ENCODE measurements at places on chromosomes 16 and 17. TPM values are rescaled to one million over a fixed set of nuclear protein-coding genes. Genes with fewer than 3 reads are reported as not detected.

The ERN2 gene
- 0.37 TPM for total RNA-seq

The CA5A gene
- not detected for total RNA-seq

The CLEC3A gene
- not detected for total RNA-seq

The PRKCB gene
- total RNA-seq = not detected

The COPRS gene
- total RNA-seq = 199 TPM

The TMC8 gene
- not detected for total RNA-seq

The KCNAB3 gene
- total RNA-seq = not detected

The CD300LB gene
- not detected for total RNA-seq

- DNase-seq = peak; percentile 99
Observed at GRCh38 chr17:49788478-49789242, at the start of gene KAT7. KAT7 (plus strand) TSS chr17:49788681; CDS start chr17:49788835, 154 bp downstream.

GRCh38 chr17:8939496-8940334, 25.8 kb downstream of the PIK3R5 start:
- DNase-seq = no peak

GRCh38 chr17:66746736-66747135, 88.2 kb upstream of the CACNG5 start:
- DNase-seq = no peak

DNA sequence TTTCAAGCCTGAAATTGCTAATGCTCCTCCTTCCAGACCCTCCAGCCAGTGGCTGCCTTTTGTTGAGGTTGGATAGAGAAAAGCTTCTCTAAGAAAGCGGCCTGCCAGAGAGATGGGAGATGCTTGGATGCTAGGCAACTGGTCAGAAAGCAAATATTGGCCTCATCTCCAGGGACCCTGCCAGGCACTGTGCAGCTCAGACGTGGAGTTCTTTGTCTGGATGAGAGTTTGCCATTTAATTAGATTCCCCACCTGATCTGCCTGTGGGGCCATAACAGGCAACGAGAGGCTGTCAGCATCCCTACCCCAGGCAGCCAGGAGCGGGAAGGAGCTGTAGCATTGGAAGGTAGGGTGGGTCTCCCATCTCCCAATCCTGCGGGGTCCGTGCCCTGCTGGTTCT, 52.7 kb downstream of the ASIC2 start:
- no peak for DNase-seq

DNA sequence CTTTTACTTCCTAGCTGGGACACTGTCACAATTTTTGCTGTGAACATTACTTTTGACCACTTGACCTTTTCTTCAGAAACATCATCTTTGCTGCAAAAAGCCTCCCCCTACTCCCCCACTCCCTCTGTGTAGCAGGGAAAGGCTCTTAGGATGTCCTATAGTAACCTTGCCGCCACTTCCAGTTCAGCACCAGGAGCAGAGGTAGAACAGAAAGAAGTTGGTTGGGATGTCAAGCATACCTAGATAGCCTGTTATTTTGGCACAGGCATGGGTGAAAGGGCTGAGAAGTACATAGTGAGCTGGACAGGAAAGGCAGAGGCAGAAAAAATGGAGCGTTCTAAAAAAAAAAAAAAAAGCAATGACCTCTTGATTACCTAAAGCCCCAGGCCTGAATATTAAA, 31.3 kb downstream of the SMIM36 start:
- no peak for DNase-seq

- DNase-seq = peak; percentile 44
Observed at GRCh38 chr16:785563-786535, 2.3 kb downstream of the RPUSD1 start.

GRCh38 chr16:79856581-79856980, 256.0 kb upstream of the MAF start:
- no peak for DNase-seq

DNA sequence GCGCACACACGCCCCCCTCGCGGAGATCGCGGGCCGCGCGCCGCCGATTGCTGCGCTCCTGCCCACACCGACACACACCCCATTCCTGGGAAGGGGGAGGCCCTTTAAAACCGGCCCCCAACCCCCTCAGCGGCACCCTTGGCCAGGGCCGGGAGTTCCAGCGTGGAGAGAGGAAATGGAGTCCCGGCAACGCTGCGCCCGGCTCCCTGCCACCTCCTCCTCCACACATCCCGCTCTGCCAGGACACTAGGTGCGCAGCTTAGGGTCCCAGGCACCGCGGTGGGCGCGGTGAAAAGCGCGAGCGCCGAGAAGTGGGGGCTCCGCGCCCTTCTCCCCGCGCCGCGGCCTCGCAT, 397 bp downstream of the CDC42EP4 start:
- no peak for DNase-seq

DNA sequence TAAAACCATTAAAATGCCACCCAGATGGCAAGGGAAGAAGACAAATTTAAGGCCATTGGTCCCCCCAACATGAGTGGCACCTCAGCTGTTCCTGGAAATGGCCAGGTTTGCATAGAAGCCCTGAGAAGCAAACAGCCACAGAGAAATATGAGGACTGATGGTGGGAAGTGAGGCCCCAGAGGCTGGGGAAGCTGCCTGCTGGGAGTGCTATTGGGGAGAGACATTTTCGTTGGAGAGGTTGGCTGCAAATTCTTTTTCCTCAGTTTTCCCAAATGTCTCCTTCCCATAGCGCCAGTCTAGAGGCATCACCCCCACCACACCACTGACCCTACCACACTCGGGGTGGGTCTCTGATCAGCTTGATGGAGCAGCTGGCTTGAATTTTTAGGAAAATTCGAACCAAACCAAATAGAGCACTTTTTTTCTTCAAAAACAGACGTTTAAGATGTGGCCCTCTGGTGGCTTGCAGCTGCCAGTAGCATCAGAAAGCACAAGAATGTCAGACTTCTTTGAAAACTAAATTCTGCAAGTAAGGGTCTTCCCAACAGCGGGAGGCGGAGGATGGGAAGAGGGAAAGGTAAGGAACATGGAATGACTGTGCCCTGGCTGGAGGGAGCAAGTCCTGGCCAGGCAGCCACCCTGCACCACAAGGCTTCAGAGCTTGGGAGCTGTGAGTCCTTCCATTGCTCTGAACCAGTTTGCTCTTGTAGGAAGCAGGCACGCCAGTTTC, 13.2 kb upstream of the SLC12A3 start:
- no peak for DNase-seq

- DNase-seq = peak; percentile 37
Observed at GRCh38 chr17:66200685-66201092, 8.8 kb upstream of the CEP112 start.

- DNase-seq = peak; percentile 36
Observed at GRCh38 chr17:17890773-17891759, 54.3 kb upstream of the SREBF1 start.

- no peak for DNase-seq
Observed at GRCh38 chr16:28985211-28986041, 574 bp downstream of the LAT start.

GRCh38 chr17:2981325-2981724, 82.1 kb downstream of the OR1D5 start:
- DNase-seq = no peak

DNA sequence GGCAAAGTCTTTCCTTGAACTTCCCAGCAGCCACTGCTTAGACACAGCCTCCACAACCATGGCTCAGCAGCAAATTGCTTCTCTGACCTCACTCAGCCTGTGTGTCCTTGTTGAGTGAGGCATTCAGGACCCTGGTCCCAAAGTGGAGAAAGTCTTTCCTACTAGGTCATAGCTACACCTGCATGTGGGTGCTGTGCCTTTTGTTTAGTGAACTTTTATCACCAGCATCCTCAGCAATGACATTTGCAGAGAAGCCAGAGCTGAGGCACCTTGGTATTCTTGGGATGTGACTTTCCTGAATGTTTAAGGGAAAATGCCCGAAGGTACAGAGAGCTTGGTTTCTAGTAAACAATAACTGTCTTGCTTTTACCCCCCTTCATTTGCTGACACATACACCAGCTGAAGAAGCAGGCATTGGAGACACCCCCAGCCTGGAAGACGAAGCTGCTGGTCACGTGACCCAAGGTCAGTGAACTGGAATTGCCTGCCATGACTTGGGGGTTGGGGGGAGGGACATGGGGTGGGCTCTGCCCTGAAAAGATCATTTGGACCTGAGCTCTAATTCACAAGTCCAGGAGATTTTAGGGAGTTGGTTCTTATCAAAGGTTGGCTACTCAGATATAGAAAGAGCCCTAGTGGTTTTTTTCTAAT, 20.9 kb upstream of the STH start:
- DNase-seq = no peak
